LNCaP clone FGC (cell line): ENCODE measurements at places on chromosomes 3 and 15.
A peak's percentile ranks its signal among the peaks of the same experiment; 100 is the strongest.

GRCh38 chr3:139659511-139659910 is 18.3 kb downstream of the NMNAT3 start:
- DNase-seq = no peak

- peak; percentile 14 for DNase-seq
Measured at GRCh38 chr3:187678726-187679268, 8.6 kb upstream of the SST start.

- no peak for DNase-seq
Measured at GRCh38 chr3:37872413-37873160, 10.9 kb downstream of the CTDSPL start.

GRCh38 chr3:129507181-129507831 is 21.1 kb upstream of the RHO start:
- DNase-seq = no peak

DNA sequence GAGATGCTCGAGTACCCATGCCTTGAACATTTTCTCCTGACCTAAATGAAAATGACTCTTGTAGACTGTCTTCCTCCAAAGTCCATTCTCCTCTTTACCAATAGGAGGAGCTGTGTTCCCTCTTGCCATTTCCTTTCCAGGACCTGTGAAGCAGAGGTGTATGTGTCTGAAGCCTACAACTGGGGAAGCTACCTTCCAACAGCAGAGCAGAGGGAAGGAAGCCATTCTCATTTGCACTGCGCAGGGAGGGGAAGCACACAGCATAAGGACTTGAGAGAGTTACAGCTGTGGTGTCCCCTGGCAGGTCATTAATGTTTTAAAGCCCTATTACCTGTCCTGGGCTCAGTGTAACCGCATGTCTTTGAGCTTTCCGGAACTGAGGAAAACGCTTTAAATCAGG is 38.7 kb downstream of the HSPBAP1 start:
- no peak for DNase-seq

- no peak for DNase-seq
Measured at GRCh38 chr3:188889054-188889491, 282.7 kb upstream of the TPRG1 start.

DNA sequence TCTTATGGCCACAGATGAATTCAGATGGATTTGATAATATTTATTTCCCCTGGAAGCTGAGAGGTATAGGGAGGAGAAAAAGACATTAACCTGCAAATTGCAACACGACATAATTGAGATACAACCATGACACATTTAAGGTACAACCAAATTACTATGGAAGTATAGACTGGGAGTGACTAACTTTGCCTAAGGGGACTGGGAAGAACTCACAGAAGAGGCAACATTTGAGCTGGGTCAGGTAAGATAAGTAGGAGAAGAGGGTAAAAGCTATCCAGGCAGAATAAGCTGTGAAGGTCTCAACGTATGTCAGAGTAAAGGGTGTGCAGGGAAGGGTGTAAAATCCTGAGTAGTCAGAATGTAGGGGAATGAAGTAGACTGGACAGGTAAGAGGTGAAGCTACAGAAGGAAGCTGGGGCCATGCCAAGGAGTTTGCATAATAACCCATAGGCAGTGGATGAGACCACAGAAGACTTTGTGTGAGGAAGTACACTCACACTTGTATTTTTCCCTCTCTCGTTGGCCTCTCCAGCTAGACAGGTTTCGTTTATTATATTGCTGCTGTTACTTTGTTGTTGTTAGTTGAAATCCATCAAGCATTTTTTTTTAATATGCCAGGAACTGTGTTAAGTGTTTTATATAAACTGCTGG is 28.0 kb upstream of the PTX3 start:
- DNase-seq = no peak

- DNase-seq = no peak
Measured at GRCh38 chr15:84983711-84984110, 2.1 kb downstream of the PDE8A start.

- no peak for DNase-seq
Measured at GRCh38 chr15:67248011-67248505, 6.4 kb downstream of the AAGAB start.

- no peak for DNase-seq
Measured at GRCh38 chr3:71315431-71315830, 268.1 kb downstream of the FOXP1 start.

GRCh38 chr15:98076021-98076816 is 115.7 kb downstream of the ARRDC4 start:
- no peak for DNase-seq

DNA sequence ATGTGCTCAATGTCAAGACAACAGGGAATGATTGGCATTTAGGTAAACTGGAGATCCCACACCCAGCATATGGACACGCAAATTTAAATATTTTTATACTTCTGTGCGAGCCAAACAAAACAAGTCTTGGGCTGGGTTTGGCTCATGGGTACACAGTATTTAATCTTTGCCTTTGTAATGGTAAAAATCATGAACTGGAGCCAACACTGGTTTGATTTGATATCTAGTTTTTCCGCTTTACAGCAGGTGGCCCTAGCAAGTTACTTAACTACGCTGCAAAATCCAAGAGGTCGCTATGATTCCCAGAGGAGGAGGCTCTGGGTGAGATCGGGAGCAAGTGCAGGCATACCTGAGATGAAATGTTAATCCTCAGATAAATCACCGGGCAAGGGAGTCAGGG is 207.9 kb upstream of the SATB1 start:
- peak; percentile 46 for DNase-seq

DNA sequence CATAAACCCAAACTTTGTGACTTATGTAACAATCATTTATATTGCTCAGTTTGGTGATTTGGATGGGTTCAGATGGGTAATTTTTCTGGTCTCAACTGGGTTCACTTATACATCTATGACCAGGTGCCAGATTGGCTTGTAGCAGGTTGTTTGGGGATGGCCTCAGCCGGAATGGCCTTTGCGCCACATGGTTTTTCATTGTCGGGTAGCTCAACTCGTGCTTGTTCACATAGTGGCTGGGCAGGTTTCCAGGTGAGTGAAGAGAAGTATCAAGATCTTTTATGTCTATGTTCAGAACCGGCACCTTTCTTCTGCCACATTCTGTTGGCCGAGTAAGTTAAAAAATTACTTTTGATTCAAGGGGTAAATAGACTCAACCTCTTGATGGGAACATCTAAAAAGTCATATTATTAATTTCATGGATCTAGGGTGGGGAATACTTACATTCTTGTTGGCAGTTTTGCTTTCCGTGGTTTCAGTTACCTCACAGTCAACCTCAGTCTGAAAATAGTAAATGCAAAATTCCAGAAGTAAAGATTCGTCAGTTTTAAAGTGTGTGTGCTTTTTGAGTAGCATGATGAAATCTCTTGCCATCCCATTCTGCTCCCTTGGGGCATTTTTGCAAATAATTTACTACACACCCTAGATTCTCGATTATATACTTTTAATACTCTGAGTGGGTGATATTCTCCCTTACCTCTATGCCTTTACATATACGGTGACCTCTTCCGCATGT is 745.7 kb upstream of the CCDC54 start:
- no peak for DNase-seq
